Mesothelial cell of epicardium (in vitro differentiated cells): ENCODE measurements at places on chromosomes 7 and 10. TPM values are rescaled to one million over a fixed set of nuclear protein-coding genes. Genes with fewer than 3 reads are reported as not detected.

- no peak overlapping the region for H3K4me3 ChIP-seq
- H3K36me3 ChIP-seq, result no peaks in the 10 kb centered on the region
- no peaks in the 10 kb centered on the region for H3K27me3 ChIP-seq
Measured at GRCh38 chr10:76582531-76582930, 1055.1 kb downstream of the KCNMA1 start.

DNA sequence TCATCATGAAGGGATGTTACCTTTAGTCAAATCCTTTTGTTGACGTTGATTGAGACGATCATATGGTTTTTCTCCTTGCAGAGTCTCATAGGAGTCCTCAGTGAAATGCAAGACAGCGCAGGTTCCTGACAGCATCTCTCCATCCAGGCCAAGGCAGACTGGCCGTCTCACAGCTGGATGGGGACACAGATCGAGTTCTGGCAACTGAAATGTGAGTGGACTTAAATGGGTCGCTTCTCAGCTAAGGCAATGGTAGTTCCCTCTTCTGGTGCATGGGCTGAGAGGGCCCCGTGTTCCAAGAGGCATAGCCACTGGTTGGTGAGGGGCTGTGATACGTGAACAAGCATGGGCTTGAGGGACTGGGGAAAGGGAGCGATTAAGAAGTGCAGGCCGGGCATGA lies 99.3 kb upstream of the CPXM2 start:
- peak overlapping the region; percentile 26 for H3K4me3 ChIP-seq
- peaks cover 63% of the 10 kb centered on the region for H3K27me3 ChIP-seq
- no peak for DNase-seq
- H3K4me1 ChIP-seq, result peaks cover 15% of the 10 kb centered on the region

DNA sequence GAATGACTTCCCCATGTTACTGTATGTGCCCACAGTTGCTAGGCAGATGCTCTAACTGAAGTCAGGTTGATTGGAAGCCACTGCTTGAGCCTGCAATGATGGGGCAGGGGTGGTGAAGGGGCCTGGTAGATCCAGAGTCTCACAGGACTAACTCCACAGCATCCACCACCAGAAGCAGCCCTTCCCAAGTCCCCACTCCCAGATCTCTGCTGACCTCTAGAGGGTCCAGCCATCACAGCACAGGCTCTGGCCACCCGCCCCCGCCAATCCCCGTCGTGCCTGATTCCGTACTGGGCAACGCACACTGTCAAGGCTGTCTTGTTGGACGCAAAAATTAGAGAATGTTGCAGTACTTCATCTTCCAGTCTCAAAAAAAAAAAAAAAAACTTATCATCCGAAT lies 136.8 kb upstream of the PDE1C start:
- no peak overlapping the region for H3K27ac ChIP-seq
- DNase-seq, result no peak
- H3K36me3 ChIP-seq, result no peaks in the 10 kb centered on the region
- no peaks in the 10 kb centered on the region for H3K4me1 ChIP-seq

GRCh38 chr7:47283497-47284131 lies 298.3 kb downstream of the TNS3 start:
- H3K27me3 ChIP-seq, result no peaks in the 10 kb centered on the region
- H3K4me3 ChIP-seq, result no peak overlapping the region
- DNase-seq, result no peak
- peaks cover 80% of the 10 kb centered on the region for H3K36me3 ChIP-seq
- no peak overlapping the region for H3K27ac ChIP-seq

The VAX1 gene
- 0.09 TPM in 1 of 3 replicates, not detected in the others for total RNA-seq

The FAM180A gene
- total RNA-seq, result not detected in 3 replicates

DNA sequence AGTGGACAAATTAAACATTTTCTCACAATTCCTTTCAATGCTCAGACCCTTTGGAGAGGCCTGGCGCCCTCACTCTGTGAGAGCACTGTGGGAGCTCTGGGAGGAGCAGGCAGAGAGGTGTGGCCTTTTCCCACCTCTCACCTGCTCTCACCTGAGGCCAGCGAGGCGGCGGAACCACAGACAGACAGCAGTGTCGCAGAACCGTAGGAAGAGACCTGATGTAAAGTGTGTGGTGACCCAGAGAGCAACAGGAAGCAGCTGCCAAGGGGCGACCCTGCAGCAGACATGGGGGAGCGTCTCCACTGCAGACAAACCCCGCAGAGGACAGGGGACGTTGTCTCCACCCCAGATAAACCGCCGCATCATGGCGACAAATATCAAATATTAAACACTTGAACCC lies 15.6 kb upstream of the PARP12 start:
- peaks cover 4% of the 10 kb centered on the region for H3K4me1 ChIP-seq
- no peaks in the 10 kb centered on the region for H3K36me3 ChIP-seq
- no peak overlapping the region for H3K4me3 ChIP-seq
- no peak overlapping the region for H3K27ac ChIP-seq
- peaks cover 3% of the 10 kb centered on the region for H3K27me3 ChIP-seq
- DNase-seq, result no peak

The BICC1 gene
- 8.7 to 9.9 TPM (median 9.3 TPM) in 3 replicates for total RNA-seq

- no peaks in the 10 kb centered on the region for H3K4me1 ChIP-seq
- H3K36me3 ChIP-seq, result no peaks in the 10 kb centered on the region
- DNase-seq, result no peak
- H3K4me3 ChIP-seq, result no peak overlapping the region
- no peak overlapping the region for H3K27ac ChIP-seq
- H3K27me3 ChIP-seq, result no peaks in the 10 kb centered on the region
Measured at GRCh38 chr10:5252177-5253037, 55.8 kb downstream of the AKR1C4 start.

DNA sequence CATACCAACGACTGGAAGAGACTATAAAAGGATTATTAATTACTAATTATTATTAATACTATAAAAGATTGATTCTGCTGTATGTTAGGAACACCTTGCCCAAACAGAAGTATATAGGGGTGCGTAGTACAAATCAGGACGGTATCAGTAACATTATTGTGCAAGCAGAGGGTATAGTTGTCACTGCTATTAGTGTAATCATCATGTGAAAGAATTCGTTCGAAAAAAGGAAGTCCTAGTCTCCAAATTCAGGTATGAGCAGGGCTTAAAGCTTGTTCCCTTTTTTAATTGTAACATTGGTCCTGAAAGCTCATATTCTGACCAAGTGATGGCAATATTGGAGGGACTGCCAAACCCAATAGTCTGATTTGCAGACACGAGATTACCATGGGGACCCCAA lies 81.8 kb downstream of the THSD7A start:
- no peak for DNase-seq
- peaks cover 2% of the 10 kb centered on the region for H3K4me1 ChIP-seq
- H3K27ac ChIP-seq, result no peak overlapping the region
- H3K4me3 ChIP-seq, result no peak overlapping the region

DNA sequence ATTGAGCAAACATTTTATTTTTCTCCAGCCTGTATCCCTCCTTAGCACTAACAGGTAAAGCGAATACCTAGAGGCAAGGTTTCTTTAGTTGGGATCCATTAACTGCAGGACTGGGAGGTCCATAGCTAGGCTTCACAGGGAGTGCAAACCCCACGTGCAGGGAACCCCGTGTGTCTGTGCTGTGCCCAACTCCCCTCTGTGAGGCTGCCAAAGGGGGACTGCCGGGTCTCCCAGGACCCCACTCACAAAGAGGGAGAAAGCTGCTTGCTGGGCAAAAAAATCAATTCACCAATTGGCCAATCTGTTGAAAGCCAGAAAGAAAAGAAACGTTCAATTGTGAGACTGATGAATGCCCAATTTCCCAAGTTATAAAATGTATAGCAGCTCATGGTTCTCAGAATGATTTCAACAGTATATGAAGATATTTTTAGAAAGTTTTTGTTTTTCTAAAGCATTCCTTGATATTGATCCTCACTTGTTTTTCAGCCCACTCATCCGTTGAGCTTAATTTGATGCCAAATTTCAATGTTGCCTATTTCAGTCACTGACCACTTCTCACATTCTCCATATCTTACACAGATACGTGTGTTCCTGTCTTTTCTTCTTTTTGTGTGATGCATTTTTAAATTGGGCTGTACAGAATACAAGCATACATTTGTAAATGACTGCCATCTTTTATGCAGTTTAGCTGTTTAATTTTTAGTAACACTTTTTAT lies 202.7 kb upstream of the PRSS58 start:
- H3K27ac ChIP-seq, result no peak overlapping the region
- no peak for DNase-seq
- H3K27me3 ChIP-seq, result peaks cover 38% of the 10 kb centered on the region
- H3K4me1 ChIP-seq, result peaks cover 9% of the 10 kb centered on the region
- H3K4me3 ChIP-seq, result no peak overlapping the region
- no peaks in the 10 kb centered on the region for H3K36me3 ChIP-seq

- H3K4me1 ChIP-seq, result no peaks in the 10 kb centered on the region
- H3K27me3 ChIP-seq, result peaks cover 8% of the 10 kb centered on the region
- DNase-seq, result no peak
- H3K4me3 ChIP-seq, result no peak overlapping the region
- H3K27ac ChIP-seq, result no peak overlapping the region
- peaks cover 3% of the 10 kb centered on the region for H3K36me3 ChIP-seq
Measured at GRCh38 chr10:44925224-44925623, 14.1 kb downstream of the TMEM72 start.

The CTNNA3 gene
- 14.2 to 17.6 TPM (median 14.2 TPM) in 3 replicates for total RNA-seq

The MYPN gene
- total RNA-seq, result not detected in 3 replicates

The TLL2 gene
- total RNA-seq, result 1.4 to 1.8 TPM (median 1.6 TPM) in 3 replicates

- peaks cover 12% of the 10 kb centered on the region for H3K36me3 ChIP-seq
- H3K4me3 ChIP-seq, result no peak overlapping the region
- no peak for DNase-seq
- H3K27me3 ChIP-seq, result no peaks in the 10 kb centered on the region
Measured at GRCh38 chr7:130363026-130363847, 17.1 kb upstream of the CPA1 start.

DNA sequence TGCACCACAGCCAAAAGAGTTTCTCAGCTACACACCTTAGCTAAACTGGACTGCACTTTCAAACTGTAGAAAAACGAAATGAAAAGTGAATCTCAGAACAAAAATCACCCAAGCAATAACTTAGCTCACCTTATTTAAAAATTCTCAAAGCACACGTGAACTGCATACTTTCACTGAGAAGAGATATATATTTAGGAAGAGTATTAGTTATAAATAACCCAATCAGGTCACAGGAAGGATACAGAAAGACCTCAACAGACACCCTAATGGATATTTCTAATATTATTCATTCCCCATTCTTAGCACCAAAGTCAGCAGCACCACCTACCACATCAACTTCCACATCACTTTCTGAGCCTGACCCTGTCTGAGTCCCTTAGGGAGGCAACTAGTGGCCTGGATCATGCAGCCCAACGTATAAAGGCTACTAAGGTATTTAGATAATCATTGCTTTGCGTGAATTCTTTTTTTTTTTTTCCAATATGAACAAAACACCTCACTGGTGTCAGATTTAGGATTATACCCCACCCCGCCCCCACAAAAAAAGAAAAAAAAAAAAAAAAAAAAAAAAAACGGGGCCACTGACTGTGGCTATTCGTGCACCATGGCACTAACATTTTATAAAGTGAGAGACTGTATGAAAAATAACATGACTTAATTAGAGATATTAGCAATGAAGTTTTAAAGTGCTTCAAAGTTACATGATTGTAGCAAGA lies 2.6 kb downstream of the ABI1 start:
- H3K27me3 ChIP-seq, result no peaks in the 10 kb centered on the region
- DNase-seq, result no peak
- peaks cover 2% of the 10 kb centered on the region for H3K36me3 ChIP-seq
- peak overlapping the region; percentile 100 for H3K4me3 ChIP-seq
- H3K27ac ChIP-seq, result peak overlapping the region; percentile 99

- no peaks in the 10 kb centered on the region for H3K27me3 ChIP-seq
- no peaks in the 10 kb centered on the region for H3K36me3 ChIP-seq
- no peak overlapping the region for H3K4me3 ChIP-seq
- DNase-seq, result no peak
- peaks cover 10% of the 10 kb centered on the region for H3K4me1 ChIP-seq
- H3K27ac ChIP-seq, result no peak overlapping the region
Measured at GRCh38 chr7:85705076-85705475, 518.2 kb upstream of the SEMA3D start.

DNA sequence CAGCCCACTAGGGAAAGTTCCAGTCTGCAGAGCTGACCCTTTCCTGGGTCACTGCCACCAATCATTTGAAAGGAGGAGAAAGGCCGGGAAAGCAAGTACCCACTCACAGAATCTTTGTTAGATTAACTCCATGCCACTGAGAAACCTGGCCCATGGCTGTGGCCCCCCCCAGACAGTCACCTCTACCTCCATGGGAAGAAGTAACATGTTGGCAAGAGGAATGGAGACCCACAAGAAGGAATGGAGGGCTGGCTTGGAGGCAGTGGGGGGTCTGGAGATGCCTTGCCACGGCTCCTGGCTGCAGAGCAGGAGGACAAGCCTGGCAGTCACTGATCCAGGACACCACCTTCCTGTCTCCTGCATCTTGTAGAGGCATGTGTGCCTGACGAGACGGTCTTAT lies 32.9 kb downstream of the CUZD1 start:
- H3K36me3 ChIP-seq, result no peaks in the 10 kb centered on the region
- peaks cover 23% of the 10 kb centered on the region for H3K27me3 ChIP-seq
- DNase-seq, result no peak
- no peaks in the 10 kb centered on the region for H3K4me1 ChIP-seq
- H3K4me3 ChIP-seq, result no peak overlapping the region
- no peak overlapping the region for H3K27ac ChIP-seq

The CDC14C gene
- 0.07 to 0.11 TPM in 2 of 3 replicates, not detected in the other for total RNA-seq

The LIPF gene
- total RNA-seq, result not detected in 3 replicates

- no peak for DNase-seq
- H3K36me3 ChIP-seq, result no peaks in the 10 kb centered on the region
- H3K4me3 ChIP-seq, result no peak overlapping the region
- H3K27ac ChIP-seq, result no peak overlapping the region
Measured at GRCh38 chr10:90644165-90644564, 213.7 kb downstream of the HTR7 start.

- no peak overlapping the region for H3K27ac ChIP-seq
- H3K27me3 ChIP-seq, result no peaks in the 10 kb centered on the region
- no peaks in the 10 kb centered on the region for H3K4me1 ChIP-seq
- no peak overlapping the region for H3K4me3 ChIP-seq
Measured at GRCh38 chr10:32489901-32490300, 44.0 kb downstream of the CCDC7 start.

GRCh38 chr7:11714205-11714604 lies 117.8 kb downstream of the THSD7A start:
- DNase-seq, result no peak
- H3K4me1 ChIP-seq, result peaks cover 3% of the 10 kb centered on the region
- no peaks in the 10 kb centered on the region for H3K36me3 ChIP-seq
- H3K27me3 ChIP-seq, result no peaks in the 10 kb centered on the region
- H3K27ac ChIP-seq, result no peak overlapping the region
- no peak overlapping the region for H3K4me3 ChIP-seq

The FFAR4 gene
- total RNA-seq, result not detected in 3 replicates

The NPTX2 gene
- 0.70 to 1.4 TPM (median 1.1 TPM) in 3 replicates for total RNA-seq

DNA sequence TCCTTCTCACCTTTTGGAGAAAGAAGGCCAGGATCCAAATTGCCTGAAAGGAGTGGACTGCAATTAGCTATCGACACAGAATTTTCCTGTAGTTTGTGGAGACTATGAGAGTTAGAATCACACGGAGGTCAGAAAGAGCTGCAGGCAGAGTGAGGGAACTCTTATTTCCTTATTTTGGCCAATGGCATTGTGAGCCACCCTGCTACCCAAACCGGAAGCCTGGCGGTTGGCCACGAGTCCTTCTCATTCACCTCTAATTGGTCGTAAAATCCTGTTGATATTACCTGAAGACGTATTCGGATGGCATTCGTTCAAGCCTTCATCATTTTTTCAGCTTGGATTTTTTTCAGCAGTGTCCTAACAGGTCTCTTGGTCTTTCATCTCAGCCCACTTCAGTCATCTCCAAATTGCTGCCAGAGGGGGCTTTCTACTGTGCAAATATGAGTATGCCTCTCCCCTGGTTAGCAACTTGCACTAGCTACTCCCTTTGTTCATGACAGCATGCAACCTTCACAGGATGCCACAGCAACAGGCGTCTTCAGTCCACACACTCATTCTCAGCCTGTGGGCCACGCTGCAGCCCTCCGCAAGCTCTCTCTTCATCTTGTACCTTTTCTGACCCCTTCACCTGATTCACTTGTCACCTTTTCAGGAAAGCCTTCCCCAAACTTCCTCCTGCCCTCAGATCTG lies 66.9 kb downstream of the GATA3 start:
- no peaks in the 10 kb centered on the region for H3K36me3 ChIP-seq
- no peak for DNase-seq
- H3K27me3 ChIP-seq, result no peaks in the 10 kb centered on the region
